ENCODE measurements at places on chromosomes 2 and 18. TPM values are rescaled to one million over a fixed set of nuclear protein-coding genes. Genes with fewer than 3 reads are reported as not detected.

Gene CLHC1
- 14.3 TPM for total RNA-seq

GRCh38 chr2:233542507-233542906, 24.1 kb downstream of the USP40 start:
- no peaks in the 10 kb centered on the region for H3K36me3 ChIP-seq
- H3K27me3 ChIP-seq, result no peaks in the 10 kb centered on the region
- H3K27ac ChIP-seq, result no peak overlapping the region
- H3K4me3 ChIP-seq, result no peak overlapping the region
- no peaks in the 10 kb centered on the region for H3K4me1 ChIP-seq

- H3K36me3 ChIP-seq, result no peaks in the 10 kb centered on the region
- no peaks in the 10 kb centered on the region for H3K4me1 ChIP-seq
Observed at GRCh38 chr2:240813231-240813921, 6.6 kb downstream of the KIF1A start.

DNA sequence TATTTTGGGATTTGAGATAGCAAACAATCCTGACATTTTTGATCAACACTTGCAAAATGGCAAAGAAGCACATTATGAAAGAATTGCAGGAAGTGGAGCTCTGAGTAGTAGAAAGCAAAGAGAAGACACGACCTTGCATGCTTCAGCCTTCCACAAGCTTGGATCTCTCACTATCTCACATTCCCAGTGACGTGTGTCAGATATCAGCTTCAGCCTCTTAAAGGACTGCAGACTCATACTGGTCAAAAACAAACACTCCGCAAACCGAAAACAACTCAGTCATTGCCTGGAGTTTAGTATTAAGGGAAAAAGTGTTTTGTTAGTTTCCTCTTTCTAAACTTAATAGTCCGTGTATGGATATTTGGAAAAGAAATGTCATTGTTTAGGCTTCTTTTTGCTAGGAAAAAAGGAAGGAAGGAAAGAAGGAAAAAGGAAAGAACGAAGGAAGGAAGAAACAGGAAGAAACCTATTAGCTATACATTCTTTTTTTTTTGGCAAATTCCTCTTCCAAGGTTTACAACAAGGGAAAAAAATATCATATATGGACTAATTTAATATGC, 32.6 kb upstream of the SLC40A1 start:
- H3K27me3 ChIP-seq, result no peaks in the 10 kb centered on the region
- DNase-seq, result no peak
- no peaks in the 10 kb centered on the region for H3K4me1 ChIP-seq
